ENCODE measurements at places on chromosomes 5 and 9. TPM values are rescaled to one million over a fixed set of nuclear protein-coding genes. Genes with fewer than 3 reads are reported as not detected.

GRCh38 chr5:133304707-133305216 lies 252.9 kb downstream of the HSPA4 start:
- DNase-seq: no peak
- H3K27me3 ChIP-seq: no peaks in the 10 kb centered on the region
- H3K36me3 ChIP-seq: no peaks in the 10 kb centered on the region
- no peak overlapping the region for H3K4me3 ChIP-seq
- H3K4me1 ChIP-seq: no peaks in the 10 kb centered on the region

- H3K27me3 ChIP-seq: peaks cover 5% of the 10 kb centered on the region
- no peak overlapping the region for H3K4me3 ChIP-seq
- no peak for DNase-seq
- no peaks in the 10 kb centered on the region for H3K36me3 ChIP-seq
These were observed 176.1 kb upstream of the MVB12B start for GRCh38 chr9:126150411-126151030.

DNA sequence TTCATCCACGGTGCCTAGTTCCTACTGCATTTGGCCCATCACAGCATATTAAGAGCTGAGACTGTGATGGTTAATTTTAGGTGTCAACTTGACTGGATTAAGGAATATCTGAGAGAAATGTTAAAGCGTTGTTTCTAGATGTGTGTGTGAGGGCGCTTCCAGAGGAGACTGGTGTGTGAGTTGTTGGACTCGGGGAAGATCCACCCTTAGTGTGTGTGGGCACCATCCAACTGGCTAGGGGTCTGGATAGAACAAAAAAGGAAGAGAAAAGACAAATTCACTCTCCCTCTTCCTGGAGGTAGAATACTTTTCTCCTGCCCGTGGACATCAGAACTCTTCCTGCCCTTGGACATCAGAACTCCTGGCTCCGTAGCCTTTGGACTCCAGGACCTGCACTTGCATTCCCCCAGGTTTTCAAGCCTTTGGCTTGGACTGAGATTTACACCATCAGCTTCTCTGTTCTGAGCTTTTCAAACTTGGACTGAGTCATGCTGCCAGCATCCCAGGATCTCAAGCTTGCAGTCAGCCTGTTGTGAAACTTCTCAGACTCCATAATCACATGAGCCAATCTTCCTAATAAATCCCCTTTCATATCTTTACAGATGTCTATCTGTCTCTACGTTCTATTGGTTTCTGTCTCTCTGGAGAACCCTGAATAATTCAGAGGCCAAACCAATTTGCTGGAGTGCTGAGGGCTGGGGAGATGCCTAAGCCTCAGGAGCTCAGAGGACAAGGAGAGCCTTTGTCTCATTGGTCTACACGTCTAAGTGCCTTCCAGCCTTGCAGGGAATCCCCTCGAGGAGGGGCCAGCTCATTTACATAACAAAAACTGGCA lies 164.5 kb downstream of the DCP2 start:
- no peaks in the 10 kb centered on the region for H3K4me1 ChIP-seq
- no peak for DNase-seq
- no peak overlapping the region for H3K4me3 ChIP-seq
- no peak overlapping the region for H3K27ac ChIP-seq
- H3K27me3 ChIP-seq: no peaks in the 10 kb centered on the region

GRCh38 chr5:65625743-65626142 lies 916 bp downstream of the SHLD3 start:
- H3K4me1 ChIP-seq: no peaks in the 10 kb centered on the region
- no peaks in the 10 kb centered on the region for H3K27me3 ChIP-seq
- peak overlapping the region; percentile 81 for H3K4me3 ChIP-seq
- no peaks in the 10 kb centered on the region for H3K36me3 ChIP-seq
- no peak for DNase-seq

NR2F1 gene
- total RNA-seq: 49.3 TPM

DNA sequence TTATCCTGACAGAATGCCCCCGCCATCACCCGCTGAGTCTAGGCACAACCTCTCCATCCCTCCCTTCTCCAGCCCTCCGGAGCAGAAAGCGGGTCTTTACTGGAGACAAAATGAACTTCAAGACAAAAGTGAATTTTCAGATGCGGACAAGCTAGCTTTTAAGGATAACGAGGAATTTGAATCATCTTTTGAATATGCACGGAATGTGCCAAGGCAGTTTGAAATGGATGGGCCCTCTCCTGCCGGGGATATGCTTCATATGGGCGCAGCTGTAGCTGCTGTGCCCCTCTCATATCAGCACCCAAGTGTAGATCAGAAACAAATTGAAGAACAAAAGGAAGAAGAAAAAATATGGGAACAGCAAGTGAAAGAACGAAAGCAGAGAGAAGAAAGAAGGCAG lies 37.5 kb downstream of the CPLANE1 start:
- H3K4me3 ChIP-seq: no peak overlapping the region
- H3K4me1 ChIP-seq: no peaks in the 10 kb centered on the region
